NCI-H526 (cell line): ENCODE measurements at places on chromosomes 13 and 19.

- no peak for DNase-seq
These were observed 9.3 kb downstream of the FSTL3 start for GRCh38 chr19:685454-685931.

GRCh38 chr13:111275995-111276618, 44.3 kb upstream of the TEX29 start:
- DNase-seq, result no peak

DNA sequence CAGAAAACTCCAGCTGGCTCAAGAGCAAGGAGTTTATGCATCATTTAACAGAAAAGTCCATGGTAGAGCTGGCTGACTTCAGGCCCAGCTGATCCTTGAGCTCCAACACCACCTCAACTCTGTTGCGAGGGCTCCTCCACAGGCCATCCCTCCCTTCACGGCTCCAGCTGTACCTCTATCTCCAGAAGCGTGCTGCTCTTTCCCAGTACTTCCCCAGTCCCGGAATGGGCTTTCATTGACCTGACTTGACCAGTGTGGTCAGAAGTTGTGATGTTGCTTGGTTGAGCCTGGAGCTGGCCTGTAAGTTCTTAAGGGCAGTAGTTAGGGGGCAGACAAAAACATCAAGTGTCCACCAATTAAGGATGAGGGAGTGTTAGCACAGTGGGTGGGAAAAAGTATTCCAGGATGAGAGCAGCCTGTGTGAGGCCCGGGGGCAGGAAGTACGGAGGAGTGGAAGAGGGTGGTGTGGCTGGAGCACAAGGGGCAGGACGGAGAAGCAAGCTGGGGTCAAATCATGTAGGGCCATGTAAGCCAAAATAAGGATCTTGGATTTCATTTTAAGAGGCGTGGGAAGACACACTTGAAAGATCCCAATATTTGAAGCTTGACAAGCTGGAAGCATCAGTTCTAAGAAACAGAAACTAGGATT, 24.0 kb downstream of the SKA3 start:
- DNase-seq, result no peak

GRCh38 chr13:100707818-100708740, 33.5 kb upstream of the TMTC4 start:
- DNase-seq, result no peak

- DNase-seq, result no peak
These were observed 72.8 kb downstream of the ATP7B start for GRCh38 chr13:51938454-51938853.

DNA sequence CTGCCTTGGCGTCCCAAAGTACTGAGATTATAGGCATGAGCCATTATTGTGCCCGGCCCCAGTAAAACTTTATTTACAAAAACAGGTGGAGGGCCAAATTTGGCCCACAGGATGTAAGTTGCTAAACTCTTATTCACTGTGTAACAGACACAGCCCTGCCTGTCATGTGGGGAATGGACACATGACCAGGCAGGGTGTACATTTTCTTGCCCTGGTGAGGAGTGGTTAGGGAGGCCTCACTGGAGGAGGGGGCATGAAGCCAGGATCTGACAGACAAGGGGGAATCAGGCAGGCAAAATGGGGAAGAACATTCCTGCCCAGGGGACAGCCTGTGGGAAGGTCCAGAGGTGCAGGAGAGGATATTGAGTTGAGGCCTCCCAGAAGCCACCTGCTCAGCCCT, 7.4 kb upstream of the PGLS start:
- no peak for DNase-seq

GRCh38 chr19:49799798-49800376, 13.2 kb downstream of the FUZ start:
- DNase-seq, result peak; percentile 20

DNA sequence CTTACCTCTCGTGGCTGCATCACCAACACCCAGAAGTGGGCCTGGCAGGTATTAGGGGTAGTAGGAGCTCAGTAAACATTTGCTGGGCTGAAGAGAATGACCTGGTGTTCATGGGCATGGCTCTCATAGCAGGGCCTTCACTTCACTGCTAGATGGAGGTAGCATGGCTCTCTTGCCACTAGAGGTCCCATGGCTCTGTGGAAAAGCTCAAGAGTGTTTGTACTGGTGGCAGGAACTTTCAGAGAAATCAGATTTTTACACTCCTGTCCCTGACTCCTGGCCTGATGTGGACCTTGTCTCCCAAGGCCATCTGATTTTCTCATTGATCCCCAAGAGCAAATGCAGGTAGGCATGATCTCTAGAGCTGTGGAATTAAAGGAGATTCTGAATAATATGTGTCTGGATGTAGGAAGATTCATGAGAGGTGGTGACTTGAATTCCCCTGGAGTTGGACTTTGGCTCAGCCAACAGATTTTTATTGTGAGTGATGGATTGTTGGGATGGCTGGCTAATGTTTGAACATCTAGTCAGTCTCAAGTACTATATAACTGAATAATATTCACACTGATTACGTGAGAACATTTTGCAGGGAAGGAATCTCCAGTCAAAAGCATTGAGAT, 5.7 kb downstream of the ZNF574 start:
- no peak for DNase-seq

DNA sequence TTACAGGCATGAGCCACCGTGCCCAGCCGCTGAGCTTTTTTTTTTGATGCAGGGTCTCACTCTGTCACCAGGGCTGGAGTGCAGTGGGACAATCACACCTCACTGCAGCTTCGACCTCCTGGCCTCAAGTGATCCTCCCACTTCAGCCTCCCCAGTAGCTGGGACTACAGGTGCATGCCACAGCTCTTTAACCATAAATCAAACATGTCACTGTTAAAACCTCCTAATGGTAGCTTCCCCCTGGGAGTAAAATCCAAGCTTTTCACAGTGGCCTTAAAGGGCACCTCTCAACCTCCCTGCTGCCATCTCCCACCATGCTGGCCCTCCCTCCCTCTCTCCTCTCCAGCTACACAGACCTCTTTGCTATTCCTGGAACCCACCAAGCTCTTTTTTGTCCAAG, 2.0 kb upstream of the GNG14 start:
- no peak for DNase-seq

DNA sequence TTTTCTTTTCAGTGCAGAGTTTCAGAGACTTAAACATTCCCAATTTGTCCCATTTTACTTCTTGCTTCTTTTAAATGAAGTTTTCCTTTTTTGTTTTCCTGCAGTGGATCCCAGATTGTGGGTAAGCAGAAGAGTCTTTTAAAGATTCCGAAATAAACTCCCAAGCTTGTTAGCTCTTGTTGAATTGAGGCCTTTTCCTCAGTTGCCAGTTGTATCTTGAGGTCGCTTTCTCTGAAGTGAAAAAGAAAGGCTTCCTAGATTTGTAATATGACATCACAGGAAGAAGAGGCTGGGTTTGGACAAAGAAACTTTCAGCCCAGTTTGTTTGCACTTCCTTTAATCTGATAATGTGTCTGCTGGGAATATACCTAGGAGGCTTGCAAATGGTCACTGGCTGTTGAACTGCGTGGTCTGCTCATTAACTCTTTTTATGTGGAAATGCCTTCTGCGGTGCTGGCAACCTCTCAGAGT, at the start of gene LPAR6:
Gene LPAR6 (minus strand): TSS at position 233 of the 471 bp plus-strand sequence. CDS start 690 bp downstream, outside the sequence.
- DNase-seq, result no peak

- DNase-seq, result no peak
These were observed 1385.8 kb downstream of the PCDH9 start for GRCh38 chr13:65844266-65844841.

GRCh38 chr13:32234914-32235313, 80.2 kb downstream of the ZAR1L start:
- DNase-seq, result no peak

GRCh38 chr13:97456047-97456446, 22.1 kb downstream of the RAP2A start:
- no peak for DNase-seq

DNA sequence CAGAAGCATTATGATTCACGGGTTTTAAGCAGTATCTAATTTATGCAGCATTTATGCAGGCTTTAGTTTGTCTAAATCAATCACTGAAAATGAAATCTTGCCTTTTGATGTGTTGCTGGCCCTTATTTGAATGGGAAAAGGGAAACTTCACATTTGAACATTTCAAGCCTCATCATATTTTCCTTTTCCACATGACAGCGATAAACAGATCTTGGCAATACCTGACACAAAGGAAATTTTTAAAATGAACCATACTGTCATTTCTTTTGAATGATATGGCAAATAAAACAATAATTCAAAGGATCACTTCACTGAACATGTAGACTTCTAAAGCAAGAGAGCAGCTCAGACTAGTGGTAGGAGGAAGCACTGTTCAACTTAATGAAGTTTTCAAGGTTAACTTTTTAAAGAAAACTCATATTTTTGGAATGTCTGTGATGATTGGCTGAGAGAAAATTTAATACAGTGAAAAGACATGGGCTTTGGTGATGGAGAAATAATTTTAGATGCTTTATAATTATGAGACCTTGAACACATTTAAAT, 198.1 kb downstream of the OXGR1 start:
- no peak for DNase-seq

GRCh38 chr19:4267901-4268815, 10.9 kb upstream of the SHD start:
- DNase-seq, result no peak

DNA sequence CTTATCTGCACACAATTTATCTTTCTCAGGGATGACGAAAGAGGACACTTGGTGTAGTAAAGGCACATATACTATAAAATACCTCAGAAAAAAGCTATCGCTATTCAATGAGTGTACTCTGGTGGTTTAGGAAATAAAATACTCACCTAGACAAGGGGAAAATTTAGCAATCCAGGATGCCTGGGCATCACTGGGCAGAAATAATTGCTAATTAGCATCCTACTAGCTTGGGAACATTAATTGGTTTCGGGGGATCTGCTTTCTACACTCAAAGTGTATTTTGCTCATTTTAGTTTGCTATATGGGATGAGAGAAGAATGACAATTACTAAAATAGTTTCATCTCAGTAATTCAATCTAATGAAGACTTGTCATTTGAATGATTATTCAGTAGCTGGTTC, 60.3 kb downstream of the OLFM4 start:
- no peak for DNase-seq

- DNase-seq, result no peak
These were observed 264.1 kb downstream of the NALCN start for GRCh38 chr13:101152184-101152583.

- DNase-seq, result no peak
These were observed 3.4 kb upstream of the FLT3LG start for GRCh38 chr19:49470615-49470978.

- no peak for DNase-seq
These were observed 50.9 kb downstream of the SOX21 start for GRCh38 chr13:94661406-94661805.

DNA sequence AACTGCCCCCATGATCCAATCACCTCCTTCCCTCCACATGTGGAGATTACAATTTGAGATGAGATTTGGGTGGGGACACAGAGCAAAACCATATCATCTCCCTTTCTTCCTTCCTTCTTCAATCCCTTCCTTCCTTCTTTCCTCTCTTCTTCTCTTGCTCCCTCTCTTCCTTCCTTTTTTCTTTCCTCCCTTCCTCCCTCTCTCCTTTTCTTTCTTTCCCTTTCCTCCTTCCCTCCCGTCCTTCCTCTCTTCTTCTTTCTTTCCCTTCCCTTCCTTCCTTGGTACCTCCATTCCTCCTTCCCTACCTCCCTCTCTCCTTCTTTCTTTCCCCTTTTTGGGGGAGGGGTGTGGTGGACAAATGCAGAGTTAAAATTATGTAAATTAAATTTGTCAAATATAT, 145.1 kb downstream of the TSHZ3 start:
- DNase-seq, result no peak

- no peak for DNase-seq
These were observed 245.2 kb upstream of the DACH1 start for GRCh38 chr13:72112216-72112615.

- DNase-seq, result no peak
These were observed 73.4 kb downstream of the MBNL2 start for GRCh38 chr13:97295283-97296182.

DNA sequence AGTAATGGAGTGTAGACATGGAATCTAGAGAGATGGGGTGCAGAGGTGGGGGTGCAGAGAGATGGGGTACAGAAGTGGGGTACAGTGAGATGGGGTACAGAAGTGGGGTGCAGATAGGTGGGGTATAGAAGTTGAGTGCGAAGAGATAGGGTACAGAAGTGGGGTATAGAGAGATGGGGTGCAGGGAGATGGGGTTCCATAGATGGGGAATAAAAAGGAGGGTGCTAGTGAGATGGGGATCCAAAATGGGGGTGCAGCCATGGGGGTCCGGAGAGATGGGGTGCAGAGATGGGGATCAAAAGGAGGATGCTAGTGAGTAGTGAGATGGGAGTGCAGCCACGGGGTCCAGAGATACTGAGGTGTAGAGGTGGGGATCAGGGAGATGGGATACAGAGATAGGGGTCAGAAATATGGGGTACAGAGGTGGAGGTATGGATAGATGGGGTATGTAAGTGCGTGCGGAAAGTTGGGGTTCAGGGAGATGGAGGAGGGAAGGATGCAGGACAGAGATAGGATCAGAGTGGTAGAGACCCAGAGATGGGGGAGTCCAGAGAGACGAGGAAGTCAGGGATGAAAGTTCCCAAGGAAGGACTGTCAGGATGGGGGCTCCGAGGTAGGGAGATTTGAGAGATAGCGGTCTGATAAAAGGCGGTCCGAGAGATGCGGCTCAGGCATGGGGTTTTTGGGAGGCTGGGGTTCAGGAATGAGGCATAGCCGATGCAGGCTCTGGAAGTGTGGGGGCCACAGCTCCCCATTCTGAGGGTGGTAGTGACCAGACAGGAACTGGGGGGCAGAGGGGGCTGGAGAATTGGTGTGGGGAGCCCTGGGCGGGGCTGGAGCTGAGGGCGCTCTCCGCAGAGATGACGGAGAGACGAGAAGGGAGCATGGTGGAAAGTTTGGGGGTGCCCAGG, 3.4 kb downstream of the PALM3 start:
- no peak for DNase-seq

DNA sequence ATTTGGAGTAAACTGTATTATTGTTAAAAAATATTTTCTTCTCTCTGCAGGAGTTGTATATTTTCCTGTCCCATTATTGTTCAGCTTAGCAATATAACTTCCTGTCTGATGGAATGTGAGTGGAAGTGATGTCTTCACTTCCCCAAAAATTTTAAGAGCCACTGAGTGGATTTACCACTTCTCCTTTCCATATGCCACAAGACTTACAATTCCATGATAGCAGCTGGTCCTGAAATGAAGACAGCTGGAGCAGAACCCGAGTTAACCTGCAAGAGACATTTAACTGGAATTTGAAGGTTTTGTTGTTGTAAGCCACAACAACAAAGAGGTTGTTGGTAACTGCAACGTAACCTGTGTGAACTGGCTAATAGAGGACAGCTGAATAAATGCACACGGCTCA, 23.4 kb upstream of the TBC1D4 start:
- DNase-seq, result no peak

- DNase-seq, result no peak
These were observed 60.7 kb downstream of the DOCK9 start for GRCh38 chr13:98917116-98917515.

- no peak for DNase-seq
These were observed 7.6 kb upstream of the PEPD start for GRCh38 chr19:33529094-33529676.

DNA sequence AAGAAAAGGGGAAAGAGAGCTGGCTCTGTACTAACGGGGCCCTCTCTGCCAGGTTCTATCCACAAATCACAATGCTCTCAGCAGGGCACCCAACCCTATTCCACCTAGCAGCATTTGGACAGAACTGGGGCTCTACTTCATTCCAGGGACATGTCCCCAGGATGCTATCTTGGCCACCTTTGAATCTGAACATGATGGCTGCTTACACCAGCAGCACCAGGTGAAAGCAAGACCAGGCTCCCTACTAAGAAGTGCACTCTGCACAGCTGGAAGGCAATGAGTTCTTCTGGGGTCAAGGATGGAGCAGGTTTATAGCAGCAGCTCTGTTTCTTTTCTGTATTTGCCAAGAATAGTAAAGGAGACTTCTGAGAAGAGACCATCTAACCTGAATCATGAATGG, 222.4 kb downstream of the DACH1 start:
- DNase-seq, result no peak
